Endothelial cell (in vitro differentiated cells): ENCODE measurements at places on chromosomes 12 and 14. TPM values are rescaled to one million over a fixed set of nuclear protein-coding genes. Genes with fewer than 3 reads are reported as not detected.
A peak's percentile ranks its signal among the peaks of the same experiment; 100 is the strongest.

SOX5 gene
- total RNA-seq, result 23.1 TPM

SMCO2 gene
- total RNA-seq, result 0.46 TPM

TMEM260 gene
- 17.0 TPM for total RNA-seq

SLC38A2 gene
- total RNA-seq, result 249 TPM

SRRM4 gene
- 3.6 TPM for total RNA-seq

CYP46A1 gene
- total RNA-seq, result 5.2 TPM

DPPA3 gene
- total RNA-seq, result 0.26 TPM

DNA sequence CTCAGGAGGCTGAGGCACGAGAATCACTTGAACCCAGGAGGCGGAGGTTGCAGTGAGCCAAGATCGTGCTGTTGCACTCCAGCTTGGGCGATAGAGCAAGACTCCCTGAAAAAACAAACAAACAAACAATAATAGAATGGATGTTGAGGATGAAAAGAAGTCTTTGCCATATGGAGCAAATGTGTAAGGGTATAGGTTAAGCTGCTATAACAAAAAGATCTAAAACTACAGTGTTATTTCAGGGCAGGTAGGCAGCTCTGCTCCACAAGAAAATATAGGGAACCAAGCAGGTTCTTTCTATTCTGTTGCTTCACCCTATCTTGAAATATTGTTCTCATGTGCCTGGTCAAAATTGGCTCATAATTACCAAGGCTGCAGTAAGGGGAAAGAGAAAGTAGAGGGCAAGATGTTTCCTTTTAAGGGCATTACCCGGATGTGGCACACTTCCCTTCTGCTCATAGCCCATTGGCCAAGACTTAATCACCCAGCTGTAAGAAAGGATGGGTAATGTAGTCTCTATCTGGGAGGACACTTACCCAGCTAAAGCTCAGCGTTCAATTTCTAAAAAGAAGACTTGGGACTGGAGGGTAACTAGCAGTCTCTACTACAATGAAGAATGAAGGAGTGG is 23.5 kb downstream of the SDSL start:
- no peaks in the 10 kb centered on the region for H3K27me3 ChIP-seq
- DNase-seq, result no peak
- H3K4me1 ChIP-seq, result no peaks in the 10 kb centered on the region
- no peak overlapping the region for H3K4me3 ChIP-seq

DNA sequence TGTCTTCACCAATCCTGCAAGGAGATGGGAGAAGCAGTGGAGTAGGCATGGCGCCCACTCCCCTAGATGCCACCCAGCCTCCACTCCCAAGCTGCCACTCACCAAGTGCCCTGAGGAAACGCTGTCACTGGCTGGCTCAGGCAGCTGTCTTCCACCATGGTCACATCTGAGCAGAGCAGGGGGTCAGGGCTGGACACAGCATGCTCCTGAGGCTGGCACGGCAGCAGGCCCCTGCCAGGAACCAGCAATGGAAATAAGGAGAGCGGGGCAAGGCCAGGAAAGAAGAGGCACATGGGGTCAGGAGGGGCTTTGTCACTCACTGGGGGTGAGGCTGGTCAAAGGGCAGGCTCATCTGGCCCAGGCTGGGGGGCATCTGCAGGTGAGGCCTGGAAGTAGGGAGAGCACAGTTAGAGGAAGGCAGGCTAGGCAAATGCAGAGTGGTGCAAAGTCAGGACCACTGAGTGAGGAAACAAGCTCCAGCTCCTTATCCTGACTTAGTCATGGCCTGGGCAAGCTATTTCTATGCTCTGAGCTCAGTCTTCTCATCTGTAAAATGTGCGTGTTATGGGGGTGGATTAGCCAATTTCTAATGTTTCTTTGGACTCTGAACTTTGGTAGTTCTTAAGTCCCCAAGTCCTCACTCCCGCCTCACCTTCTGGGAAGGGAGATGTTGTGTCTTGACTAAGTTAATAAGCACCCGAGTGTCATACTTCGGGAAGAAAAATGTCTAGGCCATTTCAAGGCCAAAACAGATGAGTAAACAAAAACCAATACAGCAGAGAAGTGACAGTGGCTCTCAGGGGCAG is 8.0 kb downstream of the NAB2 start:
- H3K27me3 ChIP-seq, result peaks cover 16% of the 10 kb centered on the region
- H3K4me1 ChIP-seq, result peaks cover 23% of the 10 kb centered on the region
- no peak for DNase-seq

DNA sequence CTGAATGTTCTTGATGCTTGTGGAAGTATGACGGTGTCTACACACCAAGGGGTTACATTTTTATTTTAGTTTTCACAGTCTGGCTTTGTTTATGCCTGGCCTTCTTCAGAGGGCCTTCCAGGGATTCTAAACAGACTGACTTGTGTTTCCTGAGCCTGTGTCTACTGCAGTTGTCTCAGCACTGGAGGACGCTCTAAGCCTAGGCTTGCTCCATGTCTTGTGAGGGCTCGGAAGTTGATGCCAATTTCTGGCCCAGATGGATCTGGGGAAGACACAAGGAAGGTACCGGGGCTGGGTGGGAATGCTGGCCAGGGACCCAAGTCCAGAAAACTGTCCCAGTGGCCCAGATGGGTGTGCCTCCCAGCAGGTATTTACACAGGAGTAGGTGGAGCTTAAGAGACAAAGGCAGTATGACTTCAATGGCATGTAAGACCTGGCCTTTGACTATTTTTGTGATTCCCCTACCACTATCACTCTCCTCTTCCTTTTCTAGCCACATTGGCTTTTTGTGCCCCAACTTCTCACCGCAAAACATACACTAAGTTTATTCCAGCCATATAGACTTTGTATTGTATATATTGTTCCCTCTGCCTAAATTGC is 56.9 kb downstream of the GPR137C start:
- H3K4me1 ChIP-seq, result no peaks in the 10 kb centered on the region
- no peak overlapping the region for H3K27ac ChIP-seq
- DNase-seq, result no peak
- H3K27me3 ChIP-seq, result peaks cover 1% of the 10 kb centered on the region

GRCh38 chr12:50041962-50042361 is 15.4 kb upstream of the ASIC1 start:
- no peaks in the 10 kb centered on the region for H3K36me3 ChIP-seq
- H3K27ac ChIP-seq, result peak overlapping the region; percentile 16
- no peak for DNase-seq

GRCh38 chr12:116297224-116297834 is 19.8 kb upstream of the MED13L start:
- no peak overlapping the region for H3K4me3 ChIP-seq
- DNase-seq, result no peak
- no peak overlapping the region for H3K27ac ChIP-seq
- no peaks in the 10 kb centered on the region for H3K36me3 ChIP-seq

DNA sequence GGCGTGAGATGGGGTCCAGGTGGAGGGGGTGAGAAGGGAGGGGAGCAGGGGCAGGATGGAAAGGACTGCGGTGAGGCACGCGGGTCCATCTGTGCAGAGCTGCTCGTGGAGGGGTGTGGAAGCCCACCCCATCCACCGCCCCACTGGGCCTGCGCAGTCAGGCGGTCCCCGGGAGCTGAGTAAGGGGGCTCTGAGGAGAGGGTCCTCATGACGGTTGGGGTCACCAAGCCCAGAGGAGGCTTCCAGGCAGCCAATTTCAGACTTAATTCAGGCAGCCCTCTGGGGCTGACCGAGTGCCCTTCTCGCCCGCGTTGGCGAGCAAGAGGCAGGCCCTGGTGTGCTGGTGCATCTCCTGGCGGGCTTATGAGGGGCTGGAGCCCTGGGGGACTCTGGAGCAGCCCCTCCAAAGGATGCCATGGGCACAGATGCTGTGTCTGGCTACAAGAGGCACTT is 115.5 kb downstream of the KIF26A start:
- H3K27me3 ChIP-seq, result no peaks in the 10 kb centered on the region
- no peaks in the 10 kb centered on the region for H3K36me3 ChIP-seq
- DNase-seq, result no peak

GRCh38 chr14:59474172-59474571 is 9.0 kb upstream of the GPR135 start:
- no peaks in the 10 kb centered on the region for H3K27me3 ChIP-seq
- no peak overlapping the region for H3K4me3 ChIP-seq
- no peaks in the 10 kb centered on the region for H3K4me1 ChIP-seq
- no peaks in the 10 kb centered on the region for H3K36me3 ChIP-seq
- DNase-seq, result no peak

DNA sequence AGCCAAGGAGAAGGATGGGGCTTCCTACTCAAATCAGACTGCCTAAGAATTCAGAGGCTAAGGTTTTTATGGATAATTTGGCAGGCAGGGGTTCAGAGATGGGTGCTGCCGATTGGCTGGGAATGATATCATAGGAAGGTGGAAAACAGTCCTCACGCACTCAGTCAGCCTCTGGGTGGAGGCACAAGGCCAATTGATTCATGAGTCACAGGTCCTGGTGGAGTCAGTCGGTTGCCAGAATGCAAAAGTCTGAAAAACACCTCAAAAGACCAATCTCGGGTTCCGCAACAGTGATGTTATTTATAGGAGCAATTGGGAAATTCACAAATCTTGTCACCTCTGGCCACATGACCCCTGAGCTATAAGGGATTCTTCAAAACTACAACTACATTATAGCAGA is 105.5 kb downstream of the GXYLT1 start:
- H3K27ac ChIP-seq, result no peak overlapping the region
- H3K4me3 ChIP-seq, result no peak overlapping the region
- H3K4me1 ChIP-seq, result no peaks in the 10 kb centered on the region
- no peaks in the 10 kb centered on the region for H3K27me3 ChIP-seq

- no peaks in the 10 kb centered on the region for H3K4me1 ChIP-seq
- H3K27me3 ChIP-seq, result peaks cover 1% of the 10 kb centered on the region
- no peaks in the 10 kb centered on the region for H3K36me3 ChIP-seq
- H3K27ac ChIP-seq, result no peak overlapping the region
These were observed 8.9 kb downstream of the STX2 start for GRCh38 chr12:130830246-130830551.

- no peaks in the 10 kb centered on the region for H3K36me3 ChIP-seq
- no peaks in the 10 kb centered on the region for H3K27me3 ChIP-seq
- no peak overlapping the region for H3K4me3 ChIP-seq
- no peak for DNase-seq
These were observed 281.1 kb upstream of the NAV3 start for GRCh38 chr12:77549383-77550128.

DNA sequence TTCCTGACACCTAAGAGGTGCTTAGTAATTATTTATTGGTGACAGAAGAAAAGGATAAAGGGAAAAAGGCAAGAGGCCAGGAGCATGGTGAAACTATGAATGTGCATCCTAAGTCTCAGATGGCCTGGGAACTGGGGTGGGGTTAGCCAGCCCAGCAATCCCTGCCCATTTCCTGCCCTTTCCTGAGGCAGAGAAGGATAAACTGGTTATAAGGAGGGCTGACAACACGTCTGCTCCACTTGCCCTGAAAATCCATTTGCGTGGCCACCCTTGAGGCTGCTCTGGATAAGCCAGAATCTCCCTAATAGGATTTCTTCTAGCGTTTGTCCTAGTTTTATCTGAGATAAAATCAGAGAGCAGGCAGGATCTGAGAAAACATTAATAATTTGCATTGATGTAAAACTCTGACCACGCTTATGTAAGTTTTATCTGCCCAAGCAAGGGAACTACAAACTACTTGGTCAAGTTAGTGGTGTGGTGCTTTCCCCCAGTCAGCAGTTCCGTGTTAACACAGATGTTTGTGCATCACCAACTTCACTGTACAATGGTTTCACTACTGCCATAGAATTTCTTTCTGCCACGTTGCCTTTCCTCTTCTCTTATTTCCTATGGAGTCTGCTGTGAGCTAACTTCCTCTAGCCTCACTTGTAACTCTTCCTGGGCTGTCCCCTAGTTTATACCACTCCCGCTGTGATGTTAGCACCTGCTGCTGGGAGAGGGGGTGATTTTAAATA is 392.7 kb downstream of the RPS29 start:
- no peaks in the 10 kb centered on the region for H3K36me3 ChIP-seq
- peak overlapping the region; percentile 68 for H3K27ac ChIP-seq
- H3K4me3 ChIP-seq, result no peak overlapping the region
- H3K4me1 ChIP-seq, result peaks cover 12% of the 10 kb centered on the region
